ENCODE measurements at places on chromosomes 13 and 19.

- DNase-seq = peak; percentile 78
These were observed 61.8 kb downstream of the AKAP11 start for GRCh38 chr13:42333613-42334328.

GRCh38 chr19:34232566-34233481, 21.5 kb upstream of the GARRE1 start:
- DNase-seq = no peak

DNA sequence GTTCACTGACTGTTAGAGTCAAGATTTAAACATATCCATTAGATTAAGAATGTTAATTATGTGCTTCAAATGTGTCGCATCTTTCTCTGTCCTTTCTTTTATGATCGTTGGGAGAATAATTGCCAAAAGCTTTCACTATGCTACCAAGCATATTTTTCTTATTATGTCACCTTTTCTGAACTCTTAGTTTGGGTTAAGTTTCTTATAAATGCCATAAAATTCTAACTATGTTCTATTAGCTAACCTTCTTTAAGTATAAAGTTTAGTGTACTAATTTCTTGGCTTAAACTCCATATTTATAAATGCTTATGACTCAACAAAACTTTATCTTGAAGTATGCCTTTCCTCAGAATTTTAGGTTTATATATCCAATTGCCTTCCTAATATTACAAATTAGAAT, 1759.4 kb downstream of the PCDH9 start:
- DNase-seq = no peak

DNA sequence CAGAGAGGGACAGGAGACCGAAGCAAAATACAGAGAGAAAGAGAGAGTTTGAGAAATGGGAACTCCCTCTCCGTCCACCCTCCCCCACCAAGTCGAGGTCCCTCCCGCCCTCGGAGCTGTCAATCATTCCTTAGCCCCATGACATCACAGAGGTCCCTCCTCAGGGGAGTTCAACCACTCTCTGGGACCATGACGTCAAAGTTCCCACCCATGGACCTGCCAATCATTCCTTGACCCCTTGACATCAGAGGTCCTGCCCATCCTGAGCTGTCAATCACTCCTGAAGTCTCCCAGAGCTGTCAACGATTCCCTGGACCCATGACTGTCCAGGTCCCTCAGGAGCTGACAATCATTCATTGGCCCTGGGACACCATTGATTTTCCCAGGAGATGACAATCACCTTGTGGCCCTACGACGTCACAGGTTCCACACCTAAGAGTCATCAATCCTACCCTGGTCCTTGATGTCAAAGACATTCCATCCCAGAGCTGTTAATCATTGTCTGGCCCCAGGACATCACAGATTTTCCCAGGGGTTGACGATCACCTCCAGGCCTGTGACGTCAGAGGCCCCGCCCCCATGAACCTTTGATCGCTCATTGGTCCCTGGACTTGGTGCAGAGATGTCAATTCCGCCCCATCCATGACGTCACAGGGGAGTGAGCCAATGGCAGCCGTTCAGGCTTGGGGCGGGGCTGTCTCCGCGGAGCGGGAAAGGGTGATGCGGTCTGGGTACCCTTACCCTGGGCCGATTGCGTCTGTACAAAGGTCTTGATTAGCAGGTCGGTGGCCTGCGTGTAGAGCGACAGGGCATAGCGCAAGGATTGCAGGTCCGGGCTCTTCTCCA, 61.7 kb downstream of the COLGALT1 start:
- DNase-seq = no peak

- DNase-seq = no peak
These were observed at the start of gene FKRP for GRCh38 chr19:46745521-46746280. FKRP (plus strand) TSS chr19:46746057; CDS start chr19:46755451, 9,394 bp downstream.

DNA sequence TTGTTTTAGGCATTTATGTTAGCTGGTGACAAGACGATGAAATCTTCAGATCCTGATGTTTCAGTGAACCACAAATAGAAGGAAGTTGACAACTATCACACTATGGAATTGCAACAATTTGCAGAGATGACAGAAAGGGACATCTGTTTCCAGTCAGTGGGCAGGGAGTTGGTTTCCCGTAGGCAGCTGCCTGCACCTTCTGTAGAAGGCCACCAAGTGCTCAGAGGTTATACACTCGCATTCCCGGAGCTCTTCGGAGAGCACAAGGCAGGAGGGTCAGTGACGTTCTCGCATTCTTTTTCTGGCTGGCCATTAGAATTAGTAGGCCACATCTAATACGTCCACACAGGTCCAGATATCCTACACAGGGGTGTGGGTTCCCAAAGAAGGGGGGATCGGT, 129.4 kb downstream of the SHISA2 start:
- DNase-seq = no peak

- no peak for DNase-seq
These were observed 10.9 kb downstream of the FXYD5 start for GRCh38 chr19:35165200-35166058.

Data from T-helper 2 cell (primary cell).